Neural crest cell (in vitro differentiated cells): ENCODE measurements at places on chromosomes 7 and 10. TPM values are rescaled to one million over a fixed set of nuclear protein-coding genes. Genes with fewer than 3 reads are reported as not detected.

- DNase-seq: no peak
Observed at GRCh38 chr10:47309408-47310089, 9.6 kb downstream of the GDF10 start.

DNA sequence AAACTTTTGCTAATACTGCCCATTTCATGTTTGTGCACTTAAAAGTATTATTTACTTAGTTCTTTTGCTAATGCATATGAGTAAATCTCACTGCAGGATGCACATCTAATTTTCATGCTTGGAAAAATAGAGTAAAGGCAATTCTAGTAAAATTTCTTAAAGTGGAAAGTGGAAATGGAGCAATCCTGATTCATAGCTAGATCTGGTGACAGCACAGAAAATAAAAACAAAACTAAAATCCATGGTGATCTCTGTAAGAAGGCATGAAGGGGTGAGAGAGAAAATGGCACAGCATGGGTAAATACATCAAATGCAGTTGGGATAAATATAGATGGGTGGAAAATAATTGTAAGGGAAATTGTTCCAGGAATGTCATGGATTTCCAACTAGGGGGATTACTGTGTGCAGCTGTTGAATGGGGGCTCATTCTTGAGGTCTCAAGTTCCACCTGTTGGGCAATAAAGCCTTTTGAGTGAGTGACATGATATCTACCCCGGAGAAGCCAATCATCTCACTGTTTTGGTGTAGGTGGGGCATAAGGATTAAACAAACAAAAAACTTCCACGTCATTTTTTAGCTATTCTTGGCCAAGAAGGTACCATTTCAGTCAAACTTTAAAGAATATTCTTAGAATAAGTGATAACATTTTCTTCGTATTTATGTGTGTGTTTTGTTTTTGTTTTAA is 1.7 kb upstream of the MCU start:
- no peak for DNase-seq

DNA sequence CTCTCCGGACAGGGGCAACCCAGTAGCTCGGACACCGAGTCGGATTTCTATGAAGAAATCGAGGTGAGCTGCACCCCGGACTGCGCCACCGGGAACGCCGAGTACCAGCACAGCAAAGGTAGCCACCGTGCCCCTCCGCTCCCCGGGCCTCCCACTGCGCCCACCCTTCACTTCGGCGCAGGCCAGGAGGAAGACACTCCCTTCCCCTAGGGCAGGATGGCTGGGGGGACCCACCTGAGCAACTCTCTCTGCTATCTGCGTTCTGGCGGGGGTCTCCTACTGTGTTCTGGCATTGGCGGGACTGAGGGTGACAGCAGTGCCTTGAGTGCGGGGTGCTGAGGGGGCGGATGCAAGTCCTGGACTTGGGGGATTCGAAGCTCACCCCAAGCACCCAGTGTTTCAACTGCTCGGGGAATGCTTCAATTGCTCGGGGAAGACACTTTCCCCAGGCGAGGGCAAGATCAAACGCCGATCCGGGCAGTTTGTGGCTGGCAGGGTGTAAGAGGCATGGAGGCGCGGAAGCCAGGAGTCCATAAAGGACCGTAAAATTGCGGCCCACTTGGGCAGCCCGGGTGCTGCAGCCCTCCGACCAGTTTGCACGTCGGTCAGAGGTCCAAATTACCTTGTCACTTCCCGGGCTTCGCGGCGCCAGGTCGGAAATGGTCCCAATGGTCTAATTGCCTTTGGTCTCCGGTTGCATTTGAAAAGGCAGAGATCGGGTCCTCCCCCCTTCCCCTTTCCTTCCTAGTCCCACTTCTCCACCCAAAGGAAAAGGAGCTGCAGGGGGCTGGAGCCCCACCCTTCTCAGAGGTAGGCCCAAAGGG is 950 bp downstream of the EVX1 start:
- DNase-seq: no peak

DNA sequence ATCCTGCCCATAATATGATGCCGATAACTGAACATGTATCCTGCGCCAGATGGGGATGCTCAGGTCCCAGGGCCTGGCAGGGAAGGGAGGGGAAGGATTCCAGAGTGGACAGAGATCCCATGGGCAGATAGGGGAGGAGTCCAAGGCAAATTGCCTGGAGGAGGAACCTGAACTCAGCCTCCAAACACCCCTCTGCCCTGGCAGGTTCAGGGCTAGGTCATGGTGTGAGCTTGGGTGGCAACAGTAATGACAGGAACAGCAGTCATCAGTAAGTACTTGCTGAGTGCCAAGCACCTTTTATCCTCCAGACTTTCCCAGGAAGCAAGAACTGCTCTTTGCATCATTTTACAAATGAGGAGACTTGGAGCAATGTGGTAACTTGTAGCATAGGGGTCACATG is 3.8 kb upstream of the PALD1 start:
- DNase-seq: no peak

DNA sequence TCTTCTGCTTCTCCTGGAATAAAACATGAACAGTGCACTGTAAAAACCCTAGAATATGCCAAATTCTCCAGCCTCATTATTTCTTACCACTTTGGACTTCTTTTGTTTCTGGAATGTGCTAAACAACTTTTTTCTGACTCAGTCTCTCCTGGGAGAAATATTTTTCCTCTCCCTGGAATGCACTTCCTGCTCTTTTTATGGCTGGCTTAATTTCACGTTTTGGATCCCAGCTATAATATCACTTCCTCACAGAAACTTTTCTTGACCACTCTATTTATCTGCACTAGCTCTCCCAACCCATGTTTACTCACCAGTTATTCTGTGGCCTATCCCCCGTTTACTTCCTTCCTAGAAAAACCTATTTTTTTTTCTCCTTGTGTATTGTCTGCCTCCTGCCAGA is 26.7 kb downstream of the ABCB5 start:
- no peak for DNase-seq

GRCh38 chr7:131020759-131021261 is 286.8 kb upstream of the KLF14 start:
- no peak for DNase-seq

Gene LIPM
- total RNA-seq: not detected in 2 replicates

- no peak for DNase-seq
Observed at GRCh38 chr7:135843214-135843613, 94.6 kb upstream of the FAM180A start.

DNA sequence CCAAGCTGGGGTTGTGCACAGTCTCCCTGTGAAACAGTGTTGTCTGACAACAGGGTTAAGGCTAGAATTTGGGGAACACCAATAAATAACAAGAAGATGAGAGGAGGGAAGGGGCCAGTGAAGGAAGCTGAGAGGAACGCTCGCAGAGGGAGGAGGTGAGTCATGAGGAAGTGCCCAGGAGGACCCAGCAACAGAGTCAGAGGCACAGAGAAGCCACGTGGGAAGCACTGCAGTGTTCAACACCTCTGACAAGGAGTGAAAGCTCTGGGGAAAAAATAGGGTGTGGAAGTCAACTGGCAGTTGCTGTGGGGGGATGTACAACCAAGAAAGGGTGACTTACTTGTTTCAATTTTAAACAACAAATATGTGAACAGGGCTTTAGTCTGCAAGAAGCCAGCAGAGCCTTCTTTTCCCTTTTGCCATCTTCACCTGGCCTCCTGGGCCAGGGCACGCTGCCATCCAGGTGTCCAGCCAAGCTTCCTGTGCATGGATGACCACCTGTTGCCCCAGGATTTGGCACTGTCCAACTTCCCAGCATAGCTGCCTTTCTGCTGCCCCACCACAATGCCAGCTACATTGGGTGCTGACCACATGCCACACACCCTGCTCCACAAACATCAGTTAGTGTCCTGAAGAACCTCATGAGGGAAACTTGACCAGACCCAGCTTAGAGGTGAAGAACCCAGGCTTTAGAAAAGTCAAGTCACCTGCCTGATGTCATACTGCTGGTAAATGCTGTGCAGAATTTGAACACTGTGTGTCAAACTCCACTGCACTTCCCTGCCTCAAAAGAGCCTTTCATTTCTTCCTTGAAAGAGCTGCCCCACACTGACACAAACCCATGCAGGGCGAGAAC is 69.6 kb downstream of the ATXN7L1 start:
- DNase-seq: no peak

Gene PTER
- 7.3 and 7.8 TPM in 2 replicates for total RNA-seq

Gene SFTPA1
- total RNA-seq: not detected in 2 replicates

- peak; percentile 46 for DNase-seq
Observed at GRCh38 chr10:7410862-7411670, at the start of gene SFMBT2. SFMBT2 (minus strand) TSS chr10:7411034; CDS start chr10:7381898, 29,136 bp downstream.

- no peak for DNase-seq
Observed at GRCh38 chr10:105170521-105170920, 529.4 kb downstream of the SORCS3 start.

DNA sequence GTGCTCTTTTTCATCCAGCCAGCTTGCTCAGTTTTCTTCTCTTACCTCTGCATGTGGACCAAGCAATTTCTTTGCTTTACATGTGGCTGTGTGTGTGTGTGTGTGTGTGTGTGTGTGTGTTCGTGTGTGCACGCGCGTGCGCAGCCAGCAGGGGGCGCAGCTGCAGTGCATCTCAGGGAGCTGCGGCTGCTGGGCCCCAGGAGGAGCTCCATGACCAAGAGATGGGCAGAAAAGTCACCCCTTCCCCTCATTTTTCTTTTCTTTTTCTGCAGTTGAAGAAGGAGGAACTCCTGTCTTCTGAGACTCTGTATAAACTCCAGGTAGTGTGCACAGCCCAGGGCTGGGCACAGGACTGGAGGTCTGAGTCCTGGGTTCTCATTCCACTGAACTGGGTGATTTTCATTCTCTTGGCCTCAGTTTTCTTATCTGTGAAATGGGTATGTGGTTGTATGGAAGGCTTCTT is 41.8 kb downstream of the BLNK start:
- DNase-seq: peak; percentile 75
